Activated gamma-delta T cell (primary cell): ENCODE measurements at places on chromosomes 1 and 21.

GRCh38 chr1:2547210-2548067 is 8.7 kb upstream of the TNFRSF14 start:
- no peak for DNase-seq

DNA sequence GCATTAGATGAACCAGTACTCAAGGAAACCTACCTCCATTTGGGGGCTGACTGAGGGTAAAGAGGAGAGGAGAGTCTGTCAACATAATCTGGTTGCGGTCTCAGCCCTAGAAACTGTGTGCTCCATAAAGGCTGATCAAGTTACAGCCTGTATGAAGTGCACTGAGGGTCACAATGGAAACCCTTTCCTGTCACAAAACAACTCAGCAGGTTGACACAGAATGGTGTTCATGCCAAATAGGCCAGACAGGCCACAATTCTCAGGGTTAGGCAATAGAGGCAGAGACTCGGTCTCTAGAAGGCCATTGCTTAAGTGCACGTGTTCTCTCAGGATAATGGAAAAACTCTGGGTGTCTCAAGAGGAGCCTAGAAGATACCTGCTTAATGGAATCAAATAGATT is 4.1 kb upstream of the ANKRD35 start:
- no peak for DNase-seq

DNA sequence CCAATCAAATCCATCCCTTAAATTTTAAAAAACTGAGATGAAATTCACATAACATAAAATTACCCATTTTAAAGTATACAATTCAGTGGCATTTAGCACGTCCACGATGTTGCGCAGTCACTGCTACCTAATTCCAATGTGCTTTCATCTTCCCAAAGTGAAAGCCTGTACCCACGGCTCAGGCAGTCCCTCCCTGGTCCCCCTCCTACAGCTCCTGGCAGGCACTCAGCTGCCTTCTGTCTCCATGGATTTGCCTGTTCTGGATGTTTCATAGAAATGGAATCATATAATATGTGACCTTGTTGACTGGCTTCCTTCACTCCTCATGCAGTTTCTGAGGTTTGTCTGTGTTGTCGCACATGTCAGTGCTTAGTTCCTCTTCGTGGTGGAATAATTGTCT is 386.3 kb downstream of the CAMTA1 start:
- DNase-seq: no peak

- DNase-seq: no peak
These were observed 115.7 kb downstream of the LIPI start for GRCh38 chr21:14095056-14095455.

- DNase-seq: no peak
These were observed 28.9 kb downstream of the OLFM3 start for GRCh38 chr1:101967871-101968270.

DNA sequence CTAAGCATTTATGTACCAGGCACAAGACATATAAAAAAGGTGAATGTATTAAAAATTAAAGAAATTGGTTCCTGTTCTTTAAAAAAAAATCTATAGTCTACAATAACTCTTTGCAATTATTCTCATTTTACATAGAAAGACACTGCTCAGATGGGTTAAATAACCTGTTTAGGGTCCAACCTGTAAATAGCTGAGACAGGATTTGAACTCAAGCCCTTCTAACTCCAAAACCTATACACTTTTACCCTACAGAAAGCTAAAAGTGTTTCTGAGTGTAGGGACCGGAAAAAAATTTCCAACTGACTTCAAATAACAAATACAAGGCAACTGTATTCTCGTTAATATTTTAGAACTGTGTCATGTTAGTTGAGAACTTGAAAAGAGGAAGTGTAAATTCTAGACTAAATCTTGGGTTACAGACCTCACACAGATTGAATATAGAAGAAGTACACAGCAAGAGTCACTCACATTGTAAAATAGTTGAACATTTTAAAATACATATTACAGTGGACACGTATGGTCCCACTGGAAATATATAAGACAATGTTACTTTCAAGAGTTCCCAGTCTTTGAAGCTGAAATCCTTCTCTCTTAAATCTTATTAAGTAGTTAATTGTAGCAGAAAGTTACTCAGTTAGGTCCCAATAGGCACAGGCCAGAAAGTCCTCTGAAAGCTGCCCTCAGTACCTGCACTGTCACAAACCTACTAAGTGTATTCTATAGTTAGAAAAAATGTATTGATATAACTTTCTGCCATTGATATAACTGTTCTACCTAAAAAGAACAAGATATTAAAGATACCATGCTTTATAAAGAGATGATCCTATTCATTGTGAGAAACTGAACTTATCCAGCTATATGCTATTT is 7.3 kb downstream of the EDEM3 start:
- no peak for DNase-seq

GRCh38 chr1:184818646-184819045 is 64.0 kb upstream of the EDEM3 start:
- no peak for DNase-seq

DNA sequence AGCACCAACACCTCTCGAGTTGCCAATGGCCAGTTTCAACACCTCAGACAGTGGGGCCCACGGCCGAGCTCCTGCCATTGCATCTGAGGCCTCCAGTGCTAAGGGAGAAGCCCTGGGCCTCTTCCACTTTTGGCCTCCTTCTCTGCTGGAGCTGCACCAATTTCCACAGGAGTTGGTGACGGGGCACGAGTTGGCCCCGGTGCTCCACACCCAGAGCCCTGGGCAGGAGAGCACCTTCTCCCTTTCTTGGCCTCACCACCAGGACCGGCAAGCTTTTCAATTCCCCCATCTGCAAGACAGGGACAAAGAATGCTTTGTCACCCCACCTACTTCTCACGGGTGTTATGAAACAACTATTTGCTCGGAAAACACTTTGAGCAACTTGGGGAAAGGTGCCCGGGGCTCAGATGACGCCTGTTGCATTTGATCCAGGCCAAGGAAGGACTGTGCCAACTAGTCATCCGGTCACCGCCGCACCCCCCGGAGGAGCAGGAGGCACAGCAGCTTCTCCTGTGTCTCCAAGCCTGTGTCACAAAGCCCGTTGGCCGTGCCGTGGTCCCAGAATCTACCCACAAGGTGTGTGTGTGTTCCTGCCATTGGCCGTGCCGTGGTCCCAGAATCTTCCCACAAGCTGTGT is 55.2 kb downstream of the TOMM20 start:
- DNase-seq: no peak

DNA sequence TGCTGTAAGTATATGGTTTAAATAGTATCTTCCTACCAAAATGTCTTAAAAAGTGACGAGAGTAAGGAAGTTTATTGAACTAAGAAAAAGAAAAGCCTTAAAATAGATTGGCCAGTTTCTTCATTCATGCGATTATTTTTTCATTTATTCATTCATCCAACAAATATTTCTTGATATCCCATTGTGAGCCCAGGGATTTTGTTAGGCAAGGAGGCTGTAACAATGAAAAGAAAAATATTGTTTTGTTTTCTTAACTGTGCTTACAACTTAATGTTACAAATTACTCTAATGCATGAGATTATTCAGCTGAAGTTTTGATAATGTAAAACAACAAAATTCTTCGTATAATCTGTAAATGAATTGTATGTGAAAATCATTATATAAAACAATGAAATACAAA is 882.0 kb downstream of the LTN1 start:
- no peak for DNase-seq

- DNase-seq: no peak
These were observed 168.6 kb downstream of the HIVEP3 start for GRCh38 chr1:41749991-41750745.

DNA sequence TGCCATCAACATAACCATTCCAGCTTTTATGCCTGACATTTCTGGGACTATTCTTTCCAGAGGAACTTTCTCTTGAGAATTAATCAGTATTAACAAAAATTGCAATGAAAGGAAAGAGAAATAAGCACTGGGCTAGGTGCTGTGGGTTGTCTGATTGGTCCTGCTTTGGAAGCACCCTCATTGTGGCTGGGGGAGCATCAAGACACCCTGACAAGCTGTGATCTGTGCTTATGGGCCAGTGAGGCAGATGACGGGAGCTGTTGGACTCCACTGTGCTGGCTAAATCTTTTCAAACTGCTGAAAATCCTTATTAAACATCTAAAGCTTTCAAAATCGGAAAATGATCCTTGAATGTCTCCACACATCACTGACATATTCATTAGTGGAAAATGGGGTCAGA is 20.0 kb downstream of the UBASH3A start:
- DNase-seq: no peak

DNA sequence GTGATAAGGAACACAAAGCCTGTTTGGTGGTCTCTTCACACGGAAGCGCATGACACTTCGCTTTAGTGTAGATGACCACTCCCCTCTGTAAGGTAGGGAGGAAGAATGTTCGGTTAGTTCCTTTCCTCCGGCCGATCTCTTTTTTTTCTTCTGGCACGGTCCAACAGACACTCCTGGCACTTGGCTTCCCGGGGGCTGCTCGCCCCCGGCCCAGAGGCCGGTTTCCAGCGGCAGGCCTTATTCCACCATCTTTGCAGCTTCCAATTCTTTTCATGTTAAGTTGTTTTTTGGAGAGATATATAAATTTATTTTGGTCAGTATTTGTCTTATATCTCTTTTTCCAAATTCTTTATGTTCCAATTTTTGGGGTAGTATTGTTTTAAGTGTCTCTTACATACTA is 151.8 kb upstream of the GREM2 start:
- DNase-seq: no peak
